ENCODE measurements at places on chromosomes 1 and 21. TPM values are rescaled to one million over a fixed set of nuclear protein-coding genes. Genes with fewer than 3 reads are reported as not detected.

Gene LCE2C
- not detected for total RNA-seq

Gene OR2T4
- not detected for total RNA-seq

Gene GLIS1
- total RNA-seq, result 0.22 TPM

Gene NEGR1
- total RNA-seq, result 22.5 TPM

Gene ITLN1
- total RNA-seq, result not detected

Gene TP53BP2
- 65.3 TPM for total RNA-seq

Gene PTCH2
- total RNA-seq, result 0.22 TPM

Gene COL8A2
- 12.5 TPM for total RNA-seq

Gene OR6K3
- total RNA-seq, result not detected

Gene PRAMEF18
- not detected for total RNA-seq

Gene PCP4
- total RNA-seq, result not detected

Gene NEK2
- total RNA-seq, result 17.9 TPM
